Mammary epithelial cell (primary cell): ENCODE measurements at places on chromosomes 4 and X. TPM values are rescaled to one million over a fixed set of nuclear protein-coding genes. Genes with fewer than 3 reads are reported as not detected.

DNA sequence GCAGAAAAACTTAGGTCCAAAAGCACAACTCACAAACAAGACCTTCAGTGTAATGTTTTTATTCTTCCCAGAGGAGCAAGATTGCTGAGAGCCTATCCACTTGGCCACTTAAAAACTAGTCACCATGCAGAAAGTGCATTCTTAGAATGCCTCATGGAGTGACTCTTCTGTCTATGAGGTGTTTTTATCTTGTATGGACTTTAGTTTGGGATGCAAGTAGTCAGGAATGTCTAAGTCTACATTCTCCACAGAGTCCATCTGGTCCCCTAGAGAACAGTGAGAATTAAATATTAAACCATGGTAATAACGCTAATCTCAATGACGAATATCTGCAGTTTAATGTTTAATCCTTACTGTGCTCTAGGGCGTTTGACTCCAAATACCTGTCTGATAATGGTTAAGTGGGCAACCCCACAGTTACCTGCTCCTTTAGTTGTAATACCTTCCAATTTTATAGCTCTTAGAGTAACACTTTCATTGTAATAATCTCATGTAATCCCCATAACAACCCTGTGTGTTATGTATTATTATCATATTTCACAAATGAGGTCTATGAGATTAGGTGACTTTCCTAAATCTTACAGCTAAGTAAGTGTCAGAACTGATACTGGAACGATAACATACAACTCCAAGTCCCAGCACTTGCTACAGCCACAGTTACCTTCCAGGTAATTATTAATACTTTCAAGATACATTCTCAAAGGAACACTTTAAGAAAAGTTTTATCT is 235.6 kb upstream of the JADE1 start:
- DNase-seq = no peak

The AVPR2 gene
- not detected for total RNA-seq

DNA sequence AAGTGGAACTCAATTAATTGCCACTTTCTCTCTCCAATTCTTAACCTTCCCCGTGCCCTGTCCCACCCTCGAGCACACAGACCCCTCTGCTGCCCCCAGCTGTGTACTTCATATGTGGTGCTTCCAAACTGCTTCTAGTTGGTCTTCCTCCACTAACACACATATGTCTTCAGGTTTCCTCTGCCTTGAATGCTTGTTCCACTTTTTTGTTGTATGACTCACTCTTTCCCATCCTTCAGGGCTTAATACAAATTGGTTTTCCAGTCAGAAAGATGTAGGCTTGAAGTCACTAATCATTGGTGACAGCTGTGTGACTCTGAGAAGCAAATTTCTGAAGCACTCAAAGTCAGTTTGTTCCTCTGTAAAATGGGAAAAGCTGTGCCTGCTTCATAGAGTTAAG is 30.6 kb downstream of the TRIM2 start:
- peak; percentile 24 for DNase-seq

DNA sequence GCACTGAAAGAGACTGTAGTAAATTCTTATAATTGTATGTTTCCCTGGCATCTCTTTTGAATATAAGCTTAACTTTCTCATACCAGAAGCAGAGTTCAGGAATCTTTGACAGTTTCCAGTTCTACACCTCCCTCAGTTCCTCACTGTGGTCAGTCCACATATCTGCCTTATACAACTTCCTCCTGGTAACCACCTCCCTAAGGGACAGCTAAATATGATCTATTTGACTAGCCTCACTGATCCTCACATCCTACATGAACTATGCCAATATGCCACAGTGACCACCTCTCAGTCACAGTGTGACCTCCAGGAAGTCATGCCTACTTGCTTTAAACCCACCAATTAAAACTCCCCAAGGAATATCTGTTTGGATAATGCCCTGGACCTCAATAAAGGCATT is 51.6 kb upstream of the HDAC8 start:
- DNase-seq = no peak

DNA sequence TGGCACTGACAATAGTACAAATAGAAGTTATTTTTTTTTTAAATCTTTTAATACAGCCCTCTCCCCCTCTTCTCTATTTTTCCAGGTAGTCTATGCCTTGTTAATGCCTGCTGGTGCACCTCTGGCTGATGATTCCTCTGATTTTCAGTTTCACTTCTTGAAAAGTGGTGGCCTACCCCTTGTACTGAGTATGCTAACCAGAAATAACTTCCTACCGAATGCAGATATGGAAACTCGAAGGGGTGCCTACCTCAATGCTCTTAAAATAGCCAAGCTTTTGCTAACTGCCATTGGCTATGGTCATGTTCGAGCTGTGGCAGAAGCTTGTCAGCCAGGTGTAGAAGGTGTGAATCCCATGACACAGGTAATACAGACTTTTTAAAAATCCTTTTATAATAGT is 99.1 kb downstream of the USP9X start:
- no peak for DNase-seq

DNA sequence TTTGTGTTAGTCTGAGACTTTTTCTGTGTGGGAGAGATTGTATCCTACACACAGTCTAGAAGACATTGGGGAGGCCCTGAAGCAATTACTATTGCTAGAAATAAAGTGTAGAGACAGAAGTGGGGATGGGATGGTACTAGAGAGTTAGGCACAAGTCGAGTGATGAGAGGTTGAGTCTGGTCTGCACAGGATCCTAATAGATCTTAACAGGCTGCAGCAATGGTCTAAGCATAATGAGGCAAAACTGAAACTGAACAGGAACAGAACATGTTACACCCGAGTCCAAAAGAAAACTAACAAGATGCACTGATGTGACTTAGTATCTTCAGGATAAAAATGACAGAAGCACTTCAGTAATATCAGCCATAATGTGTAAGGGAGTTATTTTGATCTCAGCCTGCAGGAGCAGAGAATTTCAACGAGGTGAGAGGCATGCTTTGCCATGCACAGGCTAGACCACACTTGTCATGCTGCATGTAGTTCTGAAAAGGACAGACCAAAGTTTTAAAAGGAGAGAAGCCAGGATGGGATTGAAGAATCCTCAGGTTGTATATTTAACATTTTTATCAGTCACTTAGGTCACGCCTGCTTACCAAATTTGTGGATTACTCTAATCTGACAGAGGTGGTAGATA is 205.8 kb upstream of the BOD1L1 start:
- DNase-seq = peak; percentile 34

- DNase-seq = peak; percentile 88
These were observed 230.8 kb upstream of the ANKRD50 start for GRCh38 chr4:124943145-124943889.
